ENCODE measurements at places on chromosomes 16 and 17.

DNA sequence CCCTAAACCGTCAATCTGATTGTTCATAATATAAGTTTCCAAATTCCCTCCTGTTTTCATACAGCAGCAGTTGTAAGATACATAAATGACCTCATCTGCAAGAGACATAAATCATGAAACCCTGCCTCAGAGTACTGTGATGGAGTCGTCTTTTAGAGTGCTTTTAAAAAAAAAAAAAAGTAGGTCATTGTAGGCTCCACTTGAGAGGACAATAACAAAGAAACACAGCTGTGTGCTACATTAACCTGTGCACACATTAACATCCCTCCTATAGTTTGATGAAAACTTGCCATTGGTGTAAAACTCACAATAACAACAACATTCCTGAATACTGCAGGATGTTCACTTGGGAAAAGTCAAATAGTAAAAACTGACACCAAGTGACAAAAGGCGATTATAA, 56.5 kb downstream of the XPO6 start:
- DNase-seq = no peak

- DNase-seq = peak; percentile 63
Measured at GRCh38 chr17:14205992-14206461, 30.6 kb downstream of the CDRT15 start.

DNA sequence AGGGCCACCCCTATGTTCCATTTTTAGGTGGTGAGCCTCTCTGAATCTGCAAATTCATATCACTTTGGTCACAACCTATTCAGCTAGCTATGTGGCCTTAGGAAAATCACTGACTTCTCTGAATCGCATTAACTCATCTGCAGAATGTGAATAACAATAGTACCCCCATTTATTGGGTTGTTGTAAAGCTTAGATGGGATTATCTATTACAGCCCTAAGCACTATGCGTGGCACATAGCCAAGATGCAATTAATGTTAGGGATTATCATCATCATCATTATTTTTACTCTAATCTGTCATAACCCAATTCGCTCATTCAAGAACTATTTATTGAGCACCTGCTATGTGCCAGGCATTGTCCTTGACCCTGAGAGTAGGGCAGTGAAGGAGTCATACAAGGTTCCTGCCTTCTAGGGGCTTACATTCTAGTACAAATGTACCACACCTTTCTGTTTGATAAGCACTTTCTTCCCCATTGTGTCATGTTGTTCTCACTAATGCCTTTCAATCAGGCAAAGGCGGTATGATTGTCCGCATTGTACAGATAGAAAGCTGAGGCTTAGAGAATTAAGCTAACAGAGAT, 38.5 kb downstream of the CHD9 start:
- DNase-seq = no peak

GRCh38 chr17:55458978-55459377, 37.3 kb upstream of the MMD start:
- DNase-seq = no peak

GRCh38 chr16:3554351-3554928, 22.8 kb downstream of the NLRC3 start:
- no peak for DNase-seq

Measured in stimulated activated CD8-positive, alpha-beta memory T cell treated with anti-CD3 and anti-CD28 coated beads, Interleukin-4, amount 100 ng/mL, for 1 hour (primary cell).